ENCODE measurements at places on chromosomes 1 and 21.

DNA sequence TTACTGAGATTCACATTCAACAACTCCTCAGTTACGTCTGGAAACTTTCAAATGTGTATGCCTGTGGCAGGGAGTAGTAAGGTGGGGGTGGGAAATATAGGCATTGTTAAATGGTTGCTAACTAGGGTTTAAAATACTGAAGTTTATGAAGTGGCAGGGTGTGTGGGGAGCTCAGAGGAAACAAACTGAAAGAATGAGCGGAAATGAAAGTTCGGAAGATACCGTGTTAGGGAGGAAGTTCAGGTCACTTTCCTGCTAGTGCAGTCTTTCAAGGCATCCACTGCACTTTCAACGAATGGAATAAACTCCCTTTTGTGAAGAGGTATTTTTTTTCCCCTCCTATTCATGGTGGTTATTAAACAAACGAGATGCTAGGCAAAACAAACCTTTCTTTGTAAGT is 19.7 kb downstream of the SYNJ1 start:
- DNase-seq = no peak

DNA sequence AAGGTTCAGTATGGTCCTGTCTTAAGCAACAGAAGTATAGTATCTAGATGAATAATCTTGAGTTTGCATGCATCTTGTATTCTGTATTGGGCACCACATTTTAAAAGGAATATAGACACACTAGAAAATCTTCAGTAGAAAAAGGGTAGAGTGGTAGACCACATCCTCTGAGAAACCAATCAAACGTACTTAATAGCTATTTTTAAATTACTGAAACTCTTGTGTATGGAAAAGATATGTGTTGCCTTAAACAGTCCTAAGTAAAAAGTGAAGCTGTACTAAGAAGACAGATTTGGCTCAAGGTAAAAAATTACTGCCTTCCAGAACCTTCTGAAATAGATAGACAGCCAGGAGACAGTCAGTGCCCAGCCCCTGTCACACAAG is 3.1 kb downstream of the CTXND2 start:
- no peak for DNase-seq

- DNase-seq = no peak
These were observed 38.5 kb downstream of the ABCD3 start for GRCh38 chr1:94456736-94457135.

DNA sequence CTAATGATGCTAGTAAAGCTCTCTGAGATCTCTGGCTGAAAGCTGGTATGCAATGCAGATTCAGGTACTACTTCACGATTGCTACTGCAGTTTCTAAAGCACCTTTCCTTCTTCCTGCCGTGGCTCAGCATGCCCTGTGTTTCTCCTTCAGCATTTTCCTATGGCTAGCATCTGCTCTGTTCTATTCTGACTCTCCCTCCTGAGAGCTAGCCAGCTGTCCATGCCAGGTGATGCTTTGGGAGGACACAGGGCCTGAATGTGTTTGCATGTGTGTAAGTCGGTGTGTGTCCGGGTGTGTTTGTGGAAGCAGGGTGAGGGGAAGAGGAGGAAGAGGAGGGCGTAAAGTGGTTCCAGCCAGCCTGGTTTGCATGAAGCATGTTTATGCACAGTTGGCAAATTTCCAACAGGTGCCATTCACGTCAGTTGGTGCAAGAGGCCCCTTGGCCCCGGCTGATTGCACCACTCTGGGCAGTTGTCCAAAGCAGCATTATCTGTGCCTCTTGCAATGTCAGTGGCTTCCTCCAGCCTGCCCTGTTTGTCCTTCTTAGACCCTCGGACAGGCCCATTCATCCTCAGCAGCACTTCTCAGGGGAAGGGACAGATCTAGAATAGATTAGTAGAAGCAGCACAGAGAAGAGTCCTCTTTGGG is 433.3 kb downstream of the DISC1 start:
- DNase-seq = no peak

Data from mesothelial cell of epicardium (in vitro differentiated cells).